Left renal pelvis (tissue), 4 donors: ENCODE measurements at places on chromosomes 2 and 18.

DNA sequence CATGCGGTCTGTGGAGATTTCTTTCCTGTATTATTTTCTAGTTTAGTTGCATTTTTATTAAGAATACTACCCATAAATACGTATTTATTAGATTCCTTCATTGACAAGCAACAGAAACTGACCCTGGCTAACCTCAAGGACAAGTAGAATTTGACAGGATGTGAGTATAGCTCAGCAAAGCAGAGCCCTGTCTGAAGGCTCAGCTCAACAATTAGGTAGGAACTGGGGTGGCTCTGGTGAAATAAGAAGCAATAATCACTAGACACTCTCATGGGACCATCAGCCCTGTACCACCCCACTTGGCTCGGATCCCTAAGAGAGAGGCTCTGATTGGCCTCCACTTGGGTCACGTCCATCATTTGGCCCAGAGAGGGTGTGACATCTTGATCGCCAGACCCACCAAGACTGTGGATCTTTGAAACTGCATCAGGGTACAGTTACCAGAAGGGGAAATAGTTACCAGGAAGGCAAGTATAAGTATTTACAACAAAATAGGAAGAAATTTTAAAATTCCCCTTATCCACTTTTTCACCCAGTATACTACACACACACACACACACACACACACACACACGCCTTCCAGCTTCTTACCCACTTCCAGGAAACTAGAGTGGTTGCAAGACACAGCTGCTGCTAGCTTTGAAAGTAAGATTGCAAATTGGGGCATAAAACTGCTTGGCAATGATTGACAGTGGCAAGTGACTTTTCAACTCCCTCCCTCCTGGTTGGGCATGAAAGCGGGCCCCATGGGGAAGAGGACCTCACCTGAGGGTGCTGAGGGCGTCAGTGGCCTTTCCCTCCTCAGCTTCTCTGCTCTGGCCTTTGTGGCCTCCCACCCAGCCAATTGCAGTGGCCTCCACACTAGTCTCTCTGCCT, 41.8 kb downstream of the KCTD18 start:
- no peak for DNase-seq

DNA sequence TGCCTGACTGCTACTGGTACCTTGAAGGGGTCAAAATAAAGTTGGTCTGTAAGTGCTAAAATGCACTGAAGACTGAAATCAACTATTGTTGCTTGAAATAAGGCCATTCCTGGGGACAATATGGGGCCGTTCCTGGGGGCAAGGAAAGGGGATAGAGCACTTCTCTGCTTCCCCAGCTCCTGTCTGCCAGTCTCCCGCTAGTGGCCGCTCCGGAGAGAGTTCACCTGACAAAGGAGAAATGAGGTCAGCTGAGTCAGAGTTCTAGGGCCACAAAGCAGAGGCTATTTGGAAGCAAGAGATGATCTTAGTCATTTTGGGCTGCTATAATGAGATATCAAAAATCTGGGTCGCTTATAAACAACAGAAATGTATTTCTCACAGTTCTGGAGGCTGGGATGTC, 345.9 kb downstream of the TSN start:
- DNase-seq, result no peak

DNA sequence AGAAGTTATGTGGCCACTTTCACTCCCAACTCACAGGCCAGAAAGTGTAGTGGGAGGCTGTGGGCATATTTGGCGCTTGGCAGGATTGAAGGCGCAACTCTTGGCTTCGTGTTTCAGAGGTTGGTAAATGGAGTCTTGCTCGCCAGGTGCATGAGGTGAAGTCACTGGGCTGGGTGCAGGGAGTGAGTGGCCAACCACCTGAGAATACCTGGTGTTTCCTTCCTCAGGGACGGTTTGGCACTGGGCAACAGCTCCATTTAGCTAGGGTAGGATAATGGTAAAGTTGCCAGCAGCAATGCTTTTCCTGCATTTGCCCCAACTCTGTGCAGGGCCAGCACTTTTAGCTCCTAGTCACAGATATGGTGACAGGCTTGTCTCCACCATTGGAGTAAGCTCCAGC, 115.9 kb downstream of the AGAP1 start:
- no peak for DNase-seq

DNA sequence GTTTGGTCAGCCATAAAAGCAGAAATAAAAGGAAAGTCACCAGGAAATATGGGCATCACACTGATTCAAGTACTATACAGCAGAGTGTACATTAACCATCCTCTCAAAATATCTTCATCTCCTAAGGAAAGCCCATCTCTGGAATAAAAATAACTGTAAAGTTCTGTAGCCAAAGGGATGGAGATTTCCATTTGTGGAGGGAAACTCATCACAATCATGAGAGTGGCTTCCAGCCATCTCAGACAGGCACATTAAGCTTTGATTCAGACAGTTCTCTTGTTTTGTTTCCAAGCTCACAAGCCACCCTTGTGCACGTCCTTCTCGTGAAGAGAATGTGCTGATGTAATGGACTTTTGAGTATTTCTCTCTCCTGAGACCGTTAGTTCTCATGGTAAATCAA, 695.5 kb downstream of the LRRTM4 start:
- no peak for DNase-seq

- DNase-seq, result no peak
Measured at GRCh38 chr2:207311316-207312005, 145.7 kb upstream of the KLF7 start.

DNA sequence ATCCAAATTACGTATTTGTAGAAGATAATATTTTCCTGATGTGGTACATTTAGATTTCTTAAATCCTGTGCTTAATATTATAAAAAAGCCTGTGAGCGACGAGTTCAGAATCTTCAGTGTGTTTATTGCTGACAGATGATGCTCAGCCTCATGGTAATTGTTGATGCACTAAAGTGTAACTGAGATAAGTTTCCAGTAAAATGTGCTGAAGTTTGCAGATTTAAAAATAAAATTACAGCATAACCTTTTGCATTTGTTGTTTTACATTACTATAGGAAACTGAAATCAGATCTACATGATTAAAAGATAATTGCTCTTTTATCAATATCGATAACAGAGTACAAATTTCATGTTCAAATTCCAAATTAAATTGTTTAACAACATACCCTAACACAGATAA, 307.6 kb downstream of the FIGN start:
- no peak for DNase-seq

DNA sequence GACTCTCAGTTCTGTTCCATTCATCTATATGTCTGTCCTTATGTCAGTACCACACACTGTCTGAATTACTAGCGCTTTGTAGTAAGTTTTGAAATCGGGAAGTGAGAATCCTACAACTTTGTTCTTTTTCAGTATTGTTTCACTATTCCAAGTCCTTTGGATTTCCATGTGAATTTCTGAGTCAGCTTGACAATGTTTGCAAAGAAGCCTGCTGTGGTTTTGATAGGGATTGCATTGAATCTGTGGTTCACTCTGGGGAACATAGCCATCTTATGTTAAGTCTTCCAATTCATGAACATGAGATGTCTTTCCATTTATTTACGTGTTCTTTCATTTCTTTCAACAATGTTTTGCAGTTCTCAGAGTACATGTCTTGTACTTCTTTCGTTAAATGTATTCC, 15.0 kb downstream of the SLC3A1 start:
- DNase-seq, result no peak

DNA sequence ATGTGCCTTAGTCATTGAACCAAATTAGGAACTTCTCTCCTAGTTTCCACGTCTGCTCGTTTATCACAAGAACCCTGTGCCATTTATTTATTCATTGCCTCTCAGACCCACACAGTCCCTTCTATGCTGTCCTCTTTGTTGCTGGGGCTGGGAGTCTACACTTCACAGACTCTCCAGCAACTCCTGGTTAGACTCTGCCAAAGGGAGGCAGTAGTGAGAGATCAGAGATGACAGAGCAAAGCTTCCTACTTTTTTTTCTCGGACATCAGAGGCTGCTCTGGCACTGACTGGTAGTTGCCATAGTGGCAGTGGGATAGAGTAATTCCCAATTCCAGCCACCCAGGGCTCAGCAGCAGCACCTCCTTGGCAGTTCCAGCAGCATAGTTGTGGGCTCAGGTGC, 277.5 kb downstream of the BCL11A start:
- DNase-seq, result no peak

DNA sequence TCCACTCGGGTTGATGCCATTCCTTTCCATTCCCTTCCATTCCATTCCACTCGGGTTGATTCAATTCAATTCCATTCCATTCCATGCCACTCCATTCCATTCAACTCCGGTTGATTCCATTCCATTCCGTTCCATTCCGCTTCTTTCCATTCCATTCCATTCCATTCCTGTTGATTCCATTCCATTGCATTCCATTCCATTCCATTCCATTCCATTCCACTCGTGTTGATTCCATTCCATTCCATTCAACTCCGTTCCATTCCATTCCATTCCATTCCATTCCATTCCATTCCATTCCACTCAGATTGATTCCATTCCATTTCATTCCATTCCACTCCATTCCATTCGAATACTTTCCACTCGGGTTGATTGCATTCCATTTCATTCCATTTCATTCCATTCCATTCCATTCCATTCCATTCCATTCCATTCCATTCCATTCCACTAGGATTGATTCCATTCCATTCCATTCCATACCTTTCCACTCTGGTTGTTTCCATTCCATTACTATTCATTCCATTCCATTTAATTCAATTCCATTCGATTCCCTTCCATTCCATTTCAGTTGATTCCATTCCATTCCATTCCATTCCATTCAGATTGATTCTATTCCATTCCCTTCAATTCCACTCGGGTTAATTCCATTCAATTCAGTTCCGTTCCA, 1141.8 kb downstream of the RPIA start:
- DNase-seq, result no peak
